ENCODE measurements at places on chromosomes 5 and 9.

- no peak for DNase-seq
These were observed 98.7 kb upstream of the PALM2AKAP2 start for GRCh38 chr9:109681301-109681700.

DNA sequence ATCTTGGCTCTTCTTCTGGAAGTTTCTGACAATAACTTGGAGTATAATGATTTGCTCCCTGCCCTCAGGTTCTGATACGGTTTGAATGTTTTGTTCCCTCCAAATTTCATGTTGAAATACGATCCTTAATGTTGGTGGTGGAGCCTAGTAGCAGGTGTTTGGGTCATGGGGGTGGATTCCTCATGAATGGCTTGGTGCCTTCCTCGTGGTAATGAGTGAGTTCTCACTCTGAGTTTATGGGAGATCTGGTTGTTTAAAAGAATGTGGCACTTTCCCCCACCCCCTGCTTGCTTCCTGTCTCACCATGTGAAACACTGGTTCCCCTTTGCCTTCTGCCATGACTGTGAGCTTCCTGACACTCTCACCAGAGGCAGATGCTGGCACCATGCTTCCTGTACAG is 103.0 kb upstream of the OSMR start:
- no peak for DNase-seq

DNA sequence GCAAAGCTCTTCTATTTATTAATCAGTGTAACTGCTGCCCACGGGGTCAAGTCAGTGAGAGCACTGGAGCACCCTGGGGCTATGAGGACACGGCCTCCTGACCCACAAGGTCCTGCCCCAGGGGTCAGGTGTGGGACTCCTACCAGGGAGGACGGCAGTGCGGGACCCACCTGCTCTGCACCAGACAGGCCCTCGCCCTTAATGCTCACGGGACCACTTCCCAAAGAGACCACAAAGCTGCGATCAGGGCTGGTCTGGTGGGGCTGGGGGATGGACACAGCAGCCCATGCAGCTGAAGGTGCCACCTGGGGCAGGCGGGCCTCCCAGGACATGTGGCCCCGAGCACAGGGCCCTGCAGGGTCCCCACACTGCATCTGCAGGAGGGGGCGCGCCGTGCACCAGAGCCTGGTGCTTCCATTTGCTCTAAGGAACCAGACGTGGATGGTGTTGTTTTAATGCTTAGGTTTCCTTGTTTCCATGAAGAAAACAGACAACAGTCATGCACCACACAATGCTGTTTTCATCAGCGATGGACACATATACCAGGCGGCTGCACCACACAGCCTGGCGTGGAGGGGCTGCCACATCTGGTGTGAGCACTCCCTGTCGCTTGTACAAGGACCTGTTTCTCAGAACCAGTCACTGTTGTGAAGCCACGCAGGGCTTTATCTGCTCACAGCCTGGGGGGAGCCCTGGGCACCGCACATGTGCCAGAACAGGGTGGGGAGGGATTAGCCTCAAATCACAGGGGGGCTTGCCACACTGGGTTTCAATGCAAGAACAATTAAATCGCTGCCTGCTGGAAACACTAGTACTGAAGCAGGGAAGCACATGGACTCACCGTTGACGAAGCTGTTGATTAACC is 22.6 kb downstream of the CLPTM1L start:
- no peak for DNase-seq

DNA sequence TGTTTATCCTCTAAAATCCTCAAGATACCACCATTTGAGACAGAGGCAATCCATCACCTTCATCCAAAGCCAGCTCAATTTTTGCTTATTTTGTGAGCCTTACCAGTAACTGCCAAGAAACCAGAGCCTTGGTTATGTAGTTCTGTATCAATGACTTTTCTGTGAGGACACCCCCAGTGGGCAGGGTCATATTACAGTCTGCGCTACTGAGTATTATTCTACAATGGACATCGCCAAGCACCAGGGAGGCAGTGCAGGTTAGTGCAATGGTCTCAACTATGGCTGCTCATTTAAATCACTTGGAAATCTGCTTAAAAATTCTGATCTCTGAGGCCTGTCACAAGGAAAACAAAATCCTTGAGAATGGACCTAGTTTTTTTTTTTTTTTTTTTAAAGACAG is 90.5 kb upstream of the NIPAL4 start:
- DNase-seq, result no peak

DNA sequence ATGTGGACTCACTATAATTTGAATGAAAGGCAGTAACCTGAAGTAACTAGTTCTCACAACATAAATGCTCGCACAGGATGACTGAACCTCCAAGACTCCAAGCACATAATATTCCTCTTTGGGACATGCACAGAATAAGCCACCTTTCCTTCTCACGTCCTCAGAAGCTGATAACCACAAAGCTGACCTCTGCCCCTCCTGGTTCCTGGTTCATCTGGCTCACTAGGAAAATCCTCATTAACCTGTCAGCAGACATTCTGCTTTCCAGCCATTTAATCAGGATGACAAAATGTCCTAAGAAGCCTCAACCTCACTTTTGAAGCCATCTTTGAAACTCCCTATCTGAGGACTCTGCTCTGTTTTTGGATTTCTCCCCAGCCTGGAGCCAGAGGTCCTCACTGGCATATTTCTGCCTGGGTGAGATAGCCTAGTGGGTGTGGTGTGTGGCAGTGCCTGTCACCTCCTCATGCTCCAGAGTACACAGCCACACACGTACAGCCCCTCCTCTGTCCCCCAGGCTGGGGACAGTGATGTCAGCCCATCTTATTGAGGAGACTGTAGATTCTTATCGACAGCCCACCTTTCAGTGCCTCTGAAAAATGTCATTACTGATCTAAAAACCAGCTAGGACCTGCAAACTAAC is 10.3 kb downstream of the ANKH start:
- no peak for DNase-seq

All from GM18507 (cell line).